Left colon (tissue), 2 donors: ENCODE measurements at places on chromosomes 3 and 15.
A peak's percentile ranks its signal among the peaks of the same experiment; 100 is the strongest.

DNA sequence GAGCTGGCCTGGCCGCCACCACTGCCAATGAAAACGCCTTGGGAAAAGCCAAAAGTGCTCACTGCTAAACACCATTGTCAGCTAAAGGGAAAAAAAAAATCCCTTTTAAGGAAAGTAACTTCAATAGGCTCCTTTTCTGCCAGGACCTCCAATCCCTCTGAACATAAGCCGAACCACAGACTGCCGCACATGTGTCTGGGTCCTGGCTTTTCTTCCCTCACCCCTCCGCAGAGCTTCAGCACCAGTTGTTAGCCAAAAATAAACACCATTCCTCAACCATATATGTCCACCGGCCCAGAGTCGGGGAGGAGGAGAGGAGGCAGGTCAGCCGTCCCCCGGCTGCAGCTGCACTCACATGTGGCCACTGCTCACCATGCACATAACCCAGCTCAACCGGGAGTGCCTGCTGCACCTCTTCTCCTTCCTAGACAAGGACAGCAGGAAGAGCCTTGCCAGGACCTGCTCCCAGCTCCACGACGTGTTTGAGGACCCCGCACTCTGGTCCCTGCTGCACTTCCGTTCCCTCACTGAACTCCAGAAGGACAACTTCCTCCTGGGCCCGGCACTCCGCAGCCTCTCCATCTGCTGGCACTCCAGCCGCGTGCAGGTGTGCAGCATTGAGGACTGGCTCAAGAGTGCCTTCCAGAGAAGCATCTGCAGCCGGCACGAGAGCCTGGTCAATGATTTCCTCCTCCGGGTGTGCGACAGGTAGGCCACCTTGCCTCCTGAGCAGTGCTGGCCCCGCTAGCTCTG, at the start of gene FBXL22:
Gene FBXL22, plus strand, starts transcription at position 350 of the 753 bp plus-strand sequence. Its CDS starts 6 bp downstream, at position 356.
- peak; percentile 56 for DNase-seq

DNA sequence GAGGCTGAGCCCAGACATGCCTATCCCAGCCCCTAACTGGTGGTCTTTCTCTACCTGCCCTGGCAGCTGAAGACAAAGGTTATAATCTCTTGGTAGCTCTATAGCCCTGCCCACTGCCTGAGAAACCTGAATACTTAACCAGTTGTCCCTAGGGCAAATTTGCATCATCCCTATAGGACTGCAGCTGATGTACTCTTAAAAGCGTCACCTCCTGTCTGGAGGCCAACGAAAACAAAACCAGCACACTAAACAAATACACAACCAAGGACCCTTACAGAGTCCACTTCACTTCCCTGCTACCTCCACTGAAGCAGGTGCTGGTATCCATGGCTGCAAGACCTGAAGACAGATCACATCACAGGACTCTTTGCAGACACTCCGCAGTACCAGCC, 98.0 kb downstream of the KCNAB1 start:
- no peak for DNase-seq

- no peak for DNase-seq
Observed at GRCh38 chr15:76340198-76340802, 3.7 kb downstream of the ISL2 start.

GRCh38 chr15:42138968-42139386, 17.5 kb downstream of the PLA2G4F start:
- DNase-seq: peak; percentile 91

- no peak for DNase-seq
Observed at GRCh38 chr15:79769933-79770759, 126.7 kb downstream of the MTHFS start.

- DNase-seq: no peak
Observed at GRCh38 chr3:54123003-54123775, 837 bp downstream of the CACNA2D3 start.

DNA sequence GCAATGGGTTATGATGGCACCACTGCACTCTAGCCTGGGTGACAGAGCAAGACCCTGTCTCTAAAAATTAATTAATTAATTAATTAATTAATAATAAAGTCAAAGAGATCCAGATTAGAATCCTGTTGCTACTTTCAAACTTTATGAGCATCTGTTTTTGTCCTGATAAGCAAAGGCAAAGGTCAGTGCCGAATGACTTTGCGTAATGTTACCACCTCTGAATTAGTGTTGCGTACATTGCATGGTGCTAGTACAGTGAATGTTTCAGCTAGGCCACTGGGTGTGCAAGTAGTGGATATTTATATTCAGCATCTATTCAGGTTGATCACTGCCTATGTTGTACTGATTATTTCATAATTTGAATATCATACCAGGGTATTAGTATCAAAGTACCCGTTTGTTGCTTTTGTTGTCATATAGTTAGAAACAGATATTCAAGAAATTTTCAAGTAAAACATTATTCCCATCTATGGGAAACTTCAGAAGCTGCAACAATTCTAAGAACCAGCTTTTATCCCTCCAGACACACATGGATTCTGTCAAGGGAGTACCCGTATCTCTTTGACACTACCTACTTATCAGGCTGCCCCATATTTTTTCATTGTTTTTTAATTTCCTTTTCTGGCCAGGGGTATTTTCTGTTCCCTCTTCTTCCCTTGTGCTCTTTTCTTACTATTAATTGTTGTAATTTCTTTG, 127.1 kb upstream of the GRM7 start:
- DNase-seq: no peak

GRCh38 chr3:167783781-167784180, 48.3 kb downstream of the SERPINI1 start:
- no peak for DNase-seq

GRCh38 chr3:80769683-80770082, 991.8 kb downstream of the GBE1 start:
- DNase-seq: no peak

- DNase-seq: no peak
Observed at GRCh38 chr15:32802286-32802936, 84.6 kb downstream of the GREM1 start.

DNA sequence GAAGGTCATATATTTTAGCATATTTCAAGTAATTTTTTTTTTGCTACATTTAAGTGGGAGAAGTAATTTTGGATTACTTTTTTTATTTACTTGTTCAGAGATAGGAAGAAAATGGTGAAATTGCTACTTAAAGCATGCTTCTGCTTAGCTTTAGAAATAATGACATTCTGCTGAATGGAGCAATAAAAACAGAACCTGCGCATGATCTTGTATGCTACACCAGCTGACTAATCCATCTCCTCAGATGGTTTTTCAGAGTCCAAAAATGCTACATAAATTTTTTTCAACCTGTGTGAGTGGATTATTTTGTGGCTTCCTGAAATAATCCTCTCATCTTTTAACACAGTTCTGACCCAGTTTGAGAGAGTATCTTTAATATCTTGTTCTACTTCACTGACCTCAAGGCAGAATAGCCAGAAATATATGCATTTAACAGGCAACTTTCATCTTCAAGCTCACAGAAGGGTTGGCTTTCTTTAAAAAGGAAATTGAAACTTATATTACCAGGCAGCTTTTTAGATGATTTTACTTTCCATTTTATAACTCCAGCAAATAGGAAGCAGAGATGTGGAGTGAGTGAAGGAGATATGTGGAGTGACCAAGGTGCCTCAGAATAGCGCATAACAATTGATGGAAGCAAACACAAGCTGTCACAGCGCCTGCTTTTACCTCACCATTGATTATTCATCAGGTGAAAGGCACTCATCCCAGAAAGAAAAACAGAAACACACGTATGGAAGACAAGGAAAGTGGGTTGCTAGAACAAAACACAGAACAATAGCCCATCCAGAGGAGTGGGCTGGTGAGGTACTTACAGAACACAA, 136.6 kb downstream of the TGFBR2 start:
- DNase-seq: no peak

DNA sequence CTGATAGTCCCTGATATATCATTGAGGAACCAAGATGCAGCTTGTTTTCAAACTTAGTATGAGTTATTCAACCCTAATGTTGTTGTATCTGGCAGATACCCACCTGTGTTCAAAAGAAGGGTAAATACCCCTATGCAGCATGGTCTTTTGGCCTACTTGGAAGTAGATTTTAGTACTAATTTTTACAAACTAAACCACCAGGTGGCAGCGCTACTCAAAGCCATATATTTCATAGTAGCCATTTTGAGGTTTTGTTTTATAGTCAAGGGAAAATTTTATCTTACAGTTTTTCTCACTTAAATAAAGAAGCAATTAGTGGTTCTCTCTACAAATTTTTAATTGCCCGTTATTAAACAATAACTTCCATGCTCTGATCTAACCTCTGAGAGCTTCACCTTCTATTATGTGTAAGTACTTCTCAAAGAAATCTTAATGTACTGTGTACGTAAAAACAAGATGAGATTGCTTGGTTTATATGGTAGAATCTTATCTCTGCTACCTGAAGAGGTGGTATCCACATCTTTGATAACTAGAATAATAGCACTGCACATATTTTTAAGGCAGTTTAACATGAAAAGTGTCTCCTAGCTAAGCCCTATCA, 31.5 kb upstream of the MLF1 start:
- DNase-seq: peak; percentile 52

GRCh38 chr15:40190591-40190990, 29.7 kb downstream of the BUB1B start:
- no peak for DNase-seq

- DNase-seq: no peak
Observed at GRCh38 chr3:194205675-194206133, 69.8 kb downstream of the HES1 start.

GRCh38 chr15:31464216-31465082, 137.8 kb downstream of the KLF13 start:
- no peak for DNase-seq

DNA sequence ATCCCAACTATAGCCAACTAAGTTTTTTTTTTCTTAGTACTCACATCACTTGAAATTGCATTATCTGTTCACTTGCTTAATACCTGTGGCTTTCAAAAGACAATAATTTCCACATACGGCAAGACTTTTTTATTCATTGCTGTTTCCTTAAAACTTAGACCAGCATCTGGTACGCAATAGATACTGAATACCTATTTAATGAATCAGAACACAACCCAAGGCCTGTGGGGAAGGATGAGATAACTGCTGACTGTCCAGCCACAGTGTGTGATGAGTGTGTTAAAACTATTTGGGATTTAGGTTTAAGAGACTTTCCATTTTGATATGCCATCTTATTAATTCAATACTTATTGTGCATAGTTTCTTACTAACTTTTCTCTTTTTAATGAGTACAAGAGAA, 988.7 kb downstream of the NTRK3 start:
- no peak for DNase-seq

DNA sequence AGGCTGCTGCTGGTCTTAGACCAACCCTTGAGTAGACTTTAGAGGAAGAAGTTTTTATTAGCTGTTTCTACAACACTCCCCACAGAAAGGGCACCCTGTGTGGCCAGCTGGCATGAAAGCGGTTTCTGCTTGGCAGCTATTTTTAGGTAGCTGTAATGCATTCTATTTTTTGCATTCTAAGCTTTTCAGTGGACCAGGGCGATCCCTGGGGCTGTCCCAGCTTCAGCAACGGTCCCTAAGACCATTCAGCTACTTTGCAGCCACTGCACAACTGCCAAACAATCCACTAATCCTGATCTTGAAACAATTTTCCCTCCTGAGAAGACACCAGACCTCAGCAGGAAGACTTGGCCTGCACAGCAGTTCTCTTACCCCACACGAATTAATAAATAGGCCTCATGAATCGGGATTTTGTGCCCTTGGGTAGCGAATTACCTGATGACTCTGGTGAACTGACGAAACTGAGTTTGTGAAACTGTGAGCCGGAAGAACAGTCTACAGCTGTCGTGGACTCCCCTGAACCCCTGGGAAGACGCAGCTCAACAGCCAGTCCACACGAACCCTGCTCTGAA, 14.6 kb upstream of the TFRC start:
- DNase-seq: peak; percentile 60

- DNase-seq: no peak
Observed at GRCh38 chr15:41367418-41367817, 34.7 kb downstream of the NUSAP1 start.

DNA sequence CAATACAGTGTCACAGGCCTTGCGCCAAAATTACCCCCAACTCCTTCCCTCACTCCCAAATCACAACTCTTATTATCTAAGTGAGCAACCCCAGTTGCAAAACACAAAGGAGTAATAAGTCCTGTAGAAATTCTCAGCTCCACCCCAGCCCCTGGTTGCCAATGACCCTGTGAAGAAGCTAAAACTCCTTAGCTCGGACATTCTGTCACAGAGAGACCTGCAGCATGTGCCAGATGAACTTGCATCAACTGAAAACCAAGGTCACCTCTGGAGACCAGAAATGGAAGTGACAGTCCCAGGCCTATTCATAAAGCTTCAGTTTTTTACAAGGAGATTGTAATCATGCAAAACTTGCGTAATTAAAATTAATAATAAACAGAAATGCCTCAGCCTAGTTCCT, 55.2 kb downstream of the RBPMS2 start:
- DNase-seq: no peak

- no peak for DNase-seq
Observed at GRCh38 chr3:99681512-99681911, 43.1 kb downstream of the COL8A1 start.

GRCh38 chr15:69508659-69509058, 56.0 kb downstream of the RPLP1 start:
- DNase-seq: no peak

DNA sequence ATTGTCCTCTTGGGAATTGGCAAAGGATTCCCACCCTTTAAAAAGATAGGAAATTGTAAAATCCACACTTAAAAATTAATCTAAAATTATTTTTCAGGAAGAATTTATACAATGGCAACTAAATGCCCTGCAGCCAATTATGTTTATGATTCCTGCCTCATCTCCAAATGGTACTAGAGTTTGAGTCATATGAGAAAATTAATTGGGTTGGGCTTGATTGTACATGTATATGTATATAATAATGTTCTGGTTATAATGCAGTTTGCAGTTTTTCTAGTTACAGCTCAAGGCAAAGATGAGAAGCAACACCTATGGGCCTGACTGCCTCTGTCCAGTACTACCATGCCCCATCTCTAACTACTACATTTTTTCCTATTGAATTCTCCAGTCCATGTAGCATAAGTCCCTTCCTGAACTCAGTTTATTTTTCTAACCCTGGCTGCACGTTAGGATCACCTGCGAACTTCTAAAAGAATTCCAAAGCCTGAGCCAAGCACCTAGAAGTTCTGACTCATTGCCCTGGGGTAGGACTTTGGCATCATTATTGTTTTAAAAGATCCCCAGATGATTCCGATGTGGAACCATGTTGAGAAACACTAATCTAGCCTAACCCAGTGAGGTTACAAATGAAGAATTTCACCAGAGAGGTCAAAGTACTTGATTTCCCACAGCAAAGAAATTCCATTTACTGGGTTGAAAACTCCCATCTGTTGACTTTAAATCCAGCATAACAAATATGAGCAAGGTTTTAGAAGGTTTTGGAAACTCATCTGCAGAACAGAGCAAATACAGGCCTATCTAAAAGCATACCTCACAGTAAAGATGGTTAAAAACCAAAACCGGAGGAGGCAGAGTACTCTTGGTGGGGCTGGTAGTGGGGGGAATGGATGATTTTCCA, 19.4 kb downstream of the TGFBR2 start:
- DNase-seq: no peak

DNA sequence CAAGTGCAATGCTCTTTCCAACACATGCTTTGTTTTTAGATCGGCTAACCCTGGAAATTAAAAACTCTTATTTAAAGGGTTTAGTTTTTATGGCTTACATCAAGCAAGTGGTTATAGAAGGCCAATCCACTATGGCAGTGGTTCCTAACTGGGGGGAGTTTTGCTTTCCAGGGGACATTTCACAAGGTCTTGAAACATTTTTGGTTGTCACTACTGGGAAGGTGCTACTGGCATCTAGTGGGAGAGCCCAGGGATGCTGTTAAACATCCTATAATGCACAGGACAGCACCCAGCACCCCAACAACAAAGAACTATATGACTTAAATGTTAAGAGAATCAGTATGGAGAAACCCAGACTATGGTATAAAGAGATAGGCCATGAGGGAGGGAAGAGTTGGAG, 439.0 kb downstream of the NTRK3 start:
- DNase-seq: no peak
